ENCODE measurements at places on chromosomes 5 and 9.

GRCh38 chr9:78567693-78568092 is 270.8 kb downstream of the PSAT1 start:
- DNase-seq, result no peak

DNA sequence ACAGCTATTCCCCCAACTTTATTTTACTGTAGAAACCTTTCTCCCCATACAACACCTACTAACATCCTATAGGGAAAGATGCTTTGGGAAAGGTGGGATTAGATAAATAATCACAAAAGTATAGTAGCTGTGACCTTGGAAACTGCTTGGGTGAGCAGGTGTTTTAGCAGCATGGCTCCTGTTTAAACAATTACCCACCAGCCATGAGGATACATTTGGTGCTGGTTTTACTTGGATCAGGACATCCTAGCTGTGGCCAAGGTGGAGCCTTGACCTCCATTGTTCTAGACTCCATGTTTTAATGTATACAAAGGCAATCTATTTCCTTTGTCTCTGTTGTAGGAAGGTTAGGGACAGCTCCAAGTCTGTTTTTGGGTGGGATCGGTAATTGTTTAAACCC is 56.8 kb upstream of the ALDH1B1 start:
- DNase-seq, result no peak

DNA sequence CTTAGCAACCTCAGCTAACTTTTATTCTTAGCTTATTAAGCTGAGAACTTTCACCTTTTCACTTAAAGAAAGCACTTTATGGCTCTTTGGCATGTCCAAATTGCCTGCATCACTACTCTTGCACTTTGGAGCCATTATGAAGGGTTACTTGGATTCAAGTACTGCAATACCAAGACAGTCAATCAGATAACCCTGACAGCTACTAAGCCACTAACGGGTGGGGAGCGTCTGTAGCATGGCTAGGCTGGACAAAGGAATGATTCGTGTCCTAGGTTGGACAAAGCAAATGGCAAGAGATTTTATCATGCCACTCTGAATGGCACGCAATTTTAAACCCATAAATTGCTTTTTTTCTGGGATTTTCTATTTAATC is 39.6 kb downstream of the TRPM6 start:
- DNase-seq, result no peak

GRCh38 chr5:179974946-179975712 is 67.4 kb upstream of the TBC1D9B start:
- DNase-seq, result peak; percentile 21

All from SK-N-DZ (cell line).